ENCODE measurements at places on chromosomes 7 and 10.

- DNase-seq = no peak
- no peaks in the 10 kb centered on the region for H3K27me3 ChIP-seq
- H3K4me1 ChIP-seq = no peaks in the 10 kb centered on the region
- no peak overlapping the region for H3K4me3 ChIP-seq
- no peak overlapping the region for H3K27ac ChIP-seq
Measured at GRCh38 chr10:92052088-92052487, 128.5 kb downstream of the BTAF1 start.

DNA sequence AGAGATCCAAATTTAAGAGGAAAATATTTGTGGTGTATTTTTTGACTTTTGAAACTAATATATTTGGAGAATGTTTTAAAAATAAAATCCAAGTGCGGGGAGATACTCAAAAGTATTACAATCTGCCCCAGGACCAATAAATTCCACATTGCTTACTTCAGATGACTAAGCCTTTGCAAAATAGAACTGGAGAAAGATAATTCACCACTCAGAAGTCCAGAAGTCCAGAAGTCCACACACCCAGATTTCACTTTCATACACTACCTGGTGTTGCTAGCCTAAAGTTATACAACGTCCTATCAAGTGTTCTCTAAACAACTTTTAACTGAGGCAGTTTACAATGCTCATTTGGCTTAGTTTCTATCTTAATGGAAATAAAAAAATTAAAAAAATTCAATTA, 487.0 kb upstream of the SEMA3D start:
- no peaks in the 10 kb centered on the region for H3K36me3 ChIP-seq
- DNase-seq = no peak
- no peak overlapping the region for H3K27ac ChIP-seq
- H3K27me3 ChIP-seq = no peaks in the 10 kb centered on the region
- H3K4me1 ChIP-seq = no peaks in the 10 kb centered on the region

- no peak for DNase-seq
- H3K4me1 ChIP-seq = no peaks in the 10 kb centered on the region
- no peak overlapping the region for H3K27ac ChIP-seq
- no peaks in the 10 kb centered on the region for H3K27me3 ChIP-seq
- no peaks in the 10 kb centered on the region for H3K36me3 ChIP-seq
- no peak overlapping the region for H3K4me3 ChIP-seq
Measured at GRCh38 chr10:61359452-61359851, 93.7 kb downstream of the TMEM26 start.

- no peaks in the 10 kb centered on the region for H3K27me3 ChIP-seq
- no peaks in the 10 kb centered on the region for H3K36me3 ChIP-seq
Measured at GRCh38 chr7:85714043-85714578, 527.3 kb upstream of the SEMA3D start.

GRCh38 chr7:135772639-135773222, 24.1 kb upstream of the FAM180A start:
- H3K27me3 ChIP-seq = no peaks in the 10 kb centered on the region
- peaks cover 14% of the 10 kb centered on the region for H3K4me1 ChIP-seq
- no peak for DNase-seq
- no peak overlapping the region for H3K27ac ChIP-seq

DNA sequence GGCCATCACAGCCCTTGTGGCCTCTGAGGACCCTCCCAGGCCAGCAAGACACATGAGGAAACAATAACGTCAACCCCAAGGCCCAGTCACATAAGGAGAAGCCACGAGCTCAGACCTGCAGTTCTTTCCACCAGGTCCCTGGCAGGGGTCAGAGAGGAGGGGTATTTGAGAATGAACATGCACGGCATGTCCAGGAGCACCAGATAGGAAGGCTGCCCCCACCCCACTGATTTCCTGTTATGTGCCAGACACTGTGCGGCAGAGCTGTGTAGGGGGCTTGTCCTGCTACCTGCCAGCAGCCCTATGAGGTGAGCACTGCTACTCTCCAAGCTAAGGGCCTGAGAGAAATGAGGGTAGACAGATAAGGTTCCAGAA, 40.7 kb upstream of the ZMIZ1 start:
- no peaks in the 10 kb centered on the region for H3K36me3 ChIP-seq
- H3K27me3 ChIP-seq = no peaks in the 10 kb centered on the region
- H3K27ac ChIP-seq = no peak overlapping the region
- no peaks in the 10 kb centered on the region for H3K4me1 ChIP-seq
- no peak overlapping the region for H3K4me3 ChIP-seq

DNA sequence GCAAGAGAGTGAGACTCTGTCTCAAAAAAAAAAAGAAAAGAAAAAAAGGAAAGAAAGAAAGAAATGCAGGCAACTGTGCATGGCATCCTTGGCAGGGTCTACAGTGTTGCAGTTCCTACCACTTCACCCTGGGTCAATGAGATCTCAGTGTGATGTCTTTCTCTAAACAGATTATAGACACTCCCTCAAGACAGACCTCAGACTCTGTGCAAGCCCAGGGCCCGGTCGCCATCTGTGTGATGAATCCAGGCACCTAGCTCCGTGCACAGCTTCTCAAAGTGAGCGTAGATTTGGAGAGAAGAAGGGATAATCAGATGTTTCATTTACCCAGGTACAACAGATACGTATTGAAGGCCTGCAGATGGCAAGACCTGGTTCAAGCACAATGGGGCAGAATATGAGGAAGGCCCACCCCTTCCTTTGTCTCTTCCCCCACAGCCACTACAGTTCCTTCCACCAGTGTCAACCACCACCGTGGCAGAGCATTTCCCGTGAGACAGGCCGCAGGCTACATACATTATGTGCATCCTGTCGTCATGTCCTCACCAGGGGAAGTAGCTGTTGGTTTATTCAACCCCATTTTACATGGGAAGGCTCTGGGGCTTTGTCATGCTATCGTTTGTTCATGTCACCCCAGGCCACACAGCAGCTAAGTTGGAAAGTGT, 471.7 kb upstream of the GALNT17 start:
- no peak for DNase-seq
- H3K27me3 ChIP-seq = no peaks in the 10 kb centered on the region
- no peak overlapping the region for H3K4me3 ChIP-seq
- no peaks in the 10 kb centered on the region for H3K36me3 ChIP-seq

DNA sequence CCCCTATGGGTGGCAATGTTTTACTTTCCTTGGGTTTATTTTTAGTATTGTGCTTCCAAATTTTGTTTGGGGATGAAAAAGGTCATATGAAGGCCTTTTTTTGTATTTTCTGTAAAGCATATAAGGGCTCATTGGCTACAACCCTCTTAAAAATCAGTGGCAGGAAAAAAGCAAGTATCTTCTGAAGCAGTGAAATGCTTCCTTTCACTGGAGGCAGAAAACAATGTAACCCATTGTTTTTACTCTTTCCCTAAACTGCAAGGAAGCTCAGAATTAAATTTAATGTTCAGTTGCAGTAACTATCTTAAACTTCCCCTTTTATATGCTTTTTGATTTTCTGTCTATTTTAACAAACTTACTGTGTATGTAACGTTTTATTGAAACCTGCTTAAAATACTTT, 148.7 kb upstream of the LYZL1 start:
- peaks cover 14% of the 10 kb centered on the region for H3K4me1 ChIP-seq
- H3K27ac ChIP-seq = no peak overlapping the region
- no peaks in the 10 kb centered on the region for H3K27me3 ChIP-seq
- DNase-seq = no peak

All from thoracic aorta (tissue), 2 donors.